ENCODE measurements at places on chromosomes 3 and 15.
A peak's percentile ranks its signal among the peaks of the same experiment; 100 is the strongest.

GRCh38 chr15:77421370-77421700 lies 647 bp downstream of the HMG20A start:
- no peak for DNase-seq

GRCh38 chr15:63380808-63381282 lies 801 bp downstream of the CA12 start:
- DNase-seq: no peak

DNA sequence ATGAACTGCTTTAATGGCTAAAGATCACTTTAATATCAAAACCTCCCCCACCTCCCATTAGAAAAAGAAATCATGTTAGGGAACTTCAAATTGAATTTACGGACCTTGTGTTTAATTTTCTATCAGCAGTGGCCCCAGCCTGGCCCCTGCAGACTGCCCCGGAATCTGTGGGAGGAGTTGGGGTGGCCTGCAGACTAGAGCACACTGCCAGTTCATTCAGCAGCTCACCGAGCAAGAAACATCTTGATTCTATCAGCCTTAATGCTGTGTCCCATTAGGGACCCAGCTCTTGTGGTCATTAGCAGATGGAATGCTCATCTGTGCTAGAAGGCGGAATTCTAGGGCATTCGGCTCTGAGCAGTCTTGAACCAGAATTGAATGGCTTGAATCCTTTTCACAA lies 54.2 kb downstream of the FLNB start:
- no peak for DNase-seq

DNA sequence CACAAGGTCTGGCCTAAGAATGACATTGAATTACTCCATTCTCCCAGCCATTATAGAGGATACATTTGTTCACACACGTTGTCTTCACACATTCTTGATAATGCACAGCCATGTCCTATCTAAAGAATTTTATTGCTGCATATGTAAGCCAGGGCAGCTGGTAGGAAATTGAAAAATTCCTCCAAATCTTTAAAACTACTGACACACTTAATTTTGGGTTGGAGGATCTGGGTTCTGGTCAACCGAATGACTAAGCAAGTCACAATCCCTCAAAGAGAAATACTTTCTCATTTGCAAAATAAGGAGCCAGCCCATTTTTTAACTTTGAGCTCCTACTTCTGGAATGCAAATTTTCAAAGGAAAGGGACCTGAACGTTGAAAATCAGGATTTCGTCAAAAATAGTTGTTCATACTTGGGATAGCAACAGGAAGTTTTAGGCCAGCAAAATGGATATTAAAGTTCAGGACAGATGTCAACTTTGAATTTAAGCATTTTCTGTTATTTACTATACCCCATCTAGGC lies 638.3 kb downstream of the NTRK3 start:
- no peak for DNase-seq

GRCh38 chr3:6125520-6125919 lies 735.4 kb upstream of the GRM7 start:
- no peak for DNase-seq

GRCh38 chr3:194123726-194124125 lies 12.2 kb upstream of the HES1 start:
- no peak for DNase-seq

DNA sequence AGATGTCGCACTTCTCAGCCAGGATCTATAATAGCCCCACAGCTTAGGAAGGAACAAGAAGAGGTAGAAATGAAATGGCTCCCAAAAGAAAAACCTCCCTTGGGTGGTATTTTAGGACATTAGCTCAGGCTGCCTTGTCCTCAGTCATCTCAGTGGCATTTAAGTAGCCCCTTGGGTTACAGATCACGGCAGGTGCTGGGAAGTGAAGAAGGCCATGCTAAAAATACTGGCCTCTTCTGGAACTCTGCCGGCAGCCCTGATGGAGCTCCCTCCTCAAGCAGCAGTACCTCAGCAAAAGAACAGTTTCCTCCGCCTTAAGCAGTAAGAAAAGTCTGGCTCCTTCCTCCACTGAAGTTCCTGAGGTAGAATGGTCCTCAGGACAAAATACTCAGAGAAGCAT lies 7.3 kb upstream of the TPM1 start:
- no peak for DNase-seq

DNA sequence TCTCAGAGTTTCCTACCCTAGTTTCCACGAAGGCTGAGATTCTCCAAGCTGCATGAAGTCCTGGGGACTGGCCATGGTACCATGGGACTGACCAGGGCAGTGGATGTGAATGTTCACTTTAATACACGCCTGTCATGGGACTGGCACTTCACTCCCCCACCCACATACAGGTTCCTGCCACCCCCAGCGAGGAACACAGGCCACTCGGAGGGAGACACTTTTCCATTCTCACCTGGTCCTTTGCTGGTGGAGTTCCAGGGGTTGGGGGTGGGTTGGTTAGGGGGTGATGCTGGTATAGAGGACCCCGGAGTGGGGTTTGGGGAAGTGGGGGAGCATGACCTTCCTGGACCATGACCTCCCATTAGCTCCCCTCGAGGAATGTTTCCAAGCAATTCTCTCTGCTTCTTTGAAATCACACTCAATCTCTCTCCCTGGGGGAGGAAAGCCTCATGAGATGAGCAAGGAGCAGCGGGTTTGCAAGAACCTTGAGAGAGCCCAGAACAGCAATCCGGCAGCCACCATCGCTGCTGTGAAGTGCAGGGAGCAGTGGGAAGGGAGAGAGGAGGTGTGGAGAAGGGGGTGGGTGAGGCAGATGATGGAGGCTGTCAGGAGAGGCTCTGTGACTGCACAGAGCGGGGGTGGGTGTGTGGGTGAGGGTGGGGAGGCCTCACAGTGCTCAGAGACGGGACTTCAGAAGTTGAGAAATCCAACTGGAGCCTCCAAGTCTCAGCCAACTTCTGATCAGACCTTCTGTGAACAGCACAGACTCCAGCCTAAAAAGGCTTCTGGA lies 69.7 kb downstream of the ADCY5 start:
- peak; percentile 61 for DNase-seq
